Activated CD4-positive, alpha-beta T cell treated with anti-CD3 and anti-CD28 coated beads for 24 hours (primary cell): ENCODE measurements at places on chromosomes 2 and 18.
A peak's percentile ranks its signal among the peaks of the same experiment; 100 is the strongest.

DNA sequence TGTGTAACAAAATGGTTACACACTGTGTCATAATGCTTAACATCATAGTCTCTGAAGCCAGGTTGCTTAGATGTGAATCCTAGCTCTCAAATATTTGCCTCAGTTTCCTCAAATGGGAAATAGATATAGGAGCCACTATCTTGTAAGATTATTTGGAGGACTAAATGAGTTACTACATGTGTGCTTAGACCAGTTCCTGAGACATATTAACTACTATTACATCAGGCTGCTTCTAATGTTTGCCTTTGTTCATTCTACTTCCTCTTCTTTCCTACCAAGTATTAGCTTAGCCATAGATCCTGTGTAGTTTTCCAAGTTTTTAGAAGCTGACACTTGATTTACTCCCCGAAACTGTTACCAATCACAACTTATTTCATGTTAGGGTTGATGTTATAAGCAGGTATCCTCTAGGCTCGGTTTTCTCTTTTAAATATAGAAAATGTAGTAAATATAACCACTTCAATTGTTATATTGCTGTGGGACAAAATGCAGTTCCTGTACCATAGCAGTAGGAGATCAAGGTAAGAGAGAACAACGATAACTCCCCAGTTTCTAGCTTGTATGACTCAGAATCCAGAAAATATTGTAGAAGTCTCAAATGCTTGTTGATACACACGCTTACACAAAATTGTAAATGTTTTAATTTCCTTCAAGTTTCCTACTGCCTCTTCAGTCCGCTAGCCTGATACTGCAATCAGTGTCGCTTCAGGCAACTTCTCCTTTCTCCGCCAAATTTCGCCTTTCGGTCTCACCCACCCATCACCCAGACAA, 751 bp upstream of the DNAJC10 start:
- DNase-seq = no peak

- DNase-seq = no peak
Observed at GRCh38 chr2:65316072-65316471, 88.4 kb downstream of the ACTR2 start.

DNA sequence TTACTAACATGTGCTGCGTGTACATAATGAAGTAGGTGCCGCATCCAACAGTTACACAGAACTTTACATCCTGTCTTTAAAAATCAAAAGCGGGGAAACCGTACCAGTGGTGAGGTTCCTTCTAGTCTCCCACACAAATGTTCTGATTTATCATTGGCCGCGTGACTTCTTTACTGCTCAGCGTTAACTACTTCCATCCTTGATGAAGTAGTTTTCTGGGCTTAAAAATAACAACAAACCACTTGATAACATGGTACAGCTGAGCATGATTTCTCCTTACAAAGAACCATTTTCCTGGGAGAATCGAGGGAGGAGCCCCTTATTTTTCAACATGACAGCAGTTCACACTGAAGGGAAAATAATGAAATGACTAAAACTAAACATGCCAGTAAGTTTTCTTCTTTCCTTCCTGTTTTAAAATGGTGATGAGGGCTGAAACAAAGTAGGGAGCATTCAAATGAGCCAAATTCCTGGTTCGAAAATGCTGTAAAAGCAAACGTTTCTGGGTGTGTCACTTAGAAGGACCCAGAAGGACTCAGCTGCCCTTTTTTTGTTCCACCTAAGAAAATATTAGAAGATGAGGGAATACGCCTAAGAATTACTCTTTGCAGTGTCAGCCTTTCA, 9.9 kb downstream of the EMILIN2 start:
- DNase-seq = no peak

DNA sequence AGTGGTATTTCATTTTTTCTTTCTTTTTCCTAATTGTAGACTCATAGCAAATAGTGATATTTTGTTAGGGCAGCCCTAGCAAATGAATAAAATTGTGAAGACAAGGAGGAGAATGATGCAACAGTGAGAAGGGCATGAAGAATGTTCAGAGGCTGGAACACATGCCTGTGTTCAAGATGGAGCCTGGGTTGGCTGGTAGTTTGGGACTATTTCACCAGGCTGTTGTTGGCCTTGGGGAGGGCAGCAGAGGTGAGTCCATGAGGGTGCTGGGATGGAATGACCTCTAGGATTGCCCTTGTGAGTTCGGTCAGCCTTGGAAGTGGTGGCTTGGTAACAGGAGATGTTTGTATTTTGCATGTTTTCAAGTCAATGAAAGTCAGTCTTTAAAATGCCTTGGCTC, 10.1 kb upstream of the CDC42EP3 start:
- DNase-seq = no peak

- DNase-seq = no peak
Observed at GRCh38 chr2:187988348-187988747, 303.3 kb upstream of the GULP1 start.

GRCh38 chr2:33214857-33215256, 261.6 kb upstream of the RASGRP3 start:
- no peak for DNase-seq

DNA sequence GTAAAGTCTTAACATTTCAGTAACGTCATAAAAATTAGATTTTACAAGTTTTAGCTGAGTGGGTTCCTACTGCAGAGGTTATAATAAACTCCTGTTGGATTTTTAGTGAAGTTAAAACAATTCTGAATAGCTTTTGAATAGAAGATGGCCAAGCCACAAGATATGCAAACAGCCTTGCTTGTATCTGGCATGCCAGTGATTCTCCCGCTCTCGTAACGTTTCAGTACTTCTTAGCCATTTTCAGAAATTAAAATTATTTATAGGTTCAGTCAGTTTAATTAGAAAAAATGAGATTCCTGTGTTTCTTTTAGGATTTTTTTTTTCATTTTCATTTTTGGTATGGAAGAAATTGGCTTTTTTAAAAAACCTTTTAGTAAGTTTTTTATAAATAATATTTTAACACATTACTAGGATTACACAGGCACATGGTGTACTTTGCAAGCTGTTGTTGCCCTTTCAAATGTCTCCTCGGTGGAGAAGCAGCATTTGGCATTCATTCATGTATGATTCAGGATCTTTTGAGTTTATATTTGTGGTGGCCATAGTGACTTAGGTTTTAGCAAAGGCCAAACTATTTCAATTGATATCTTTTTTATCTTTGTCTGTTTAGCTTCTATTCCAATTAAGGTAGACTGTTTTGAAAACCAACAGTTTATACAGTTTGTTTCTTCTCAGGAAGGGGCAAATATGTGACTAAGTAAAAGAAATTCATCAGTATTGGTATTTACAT, 30.6 kb upstream of the RND3 start:
- DNase-seq = no peak

- no peak for DNase-seq
Observed at GRCh38 chr2:241801611-241802420, 7.2 kb upstream of the NEU4 start.

DNA sequence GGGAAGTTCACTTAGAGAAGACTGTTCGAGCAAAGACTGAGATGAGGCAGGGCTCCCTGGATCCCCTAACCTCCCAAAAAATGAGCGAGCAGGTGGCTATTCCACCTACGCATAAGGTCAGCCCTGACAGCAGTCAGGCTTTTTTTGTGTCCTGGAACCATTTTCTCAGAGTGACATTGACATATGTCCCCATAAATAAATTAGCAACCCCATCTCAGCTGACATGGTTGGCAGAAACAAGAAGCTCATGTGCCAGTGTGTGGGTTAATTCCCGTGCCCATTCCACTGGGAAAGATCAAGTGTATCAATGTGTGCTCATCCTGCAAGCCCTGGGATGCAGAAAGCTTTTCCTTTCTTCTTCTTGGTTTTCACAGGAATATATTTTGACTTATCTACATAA, 740.4 kb upstream of the CELF4 start:
- no peak for DNase-seq

GRCh38 chr2:135783439-135783838, 41.8 kb downstream of the UBXN4 start:
- DNase-seq = no peak

DNA sequence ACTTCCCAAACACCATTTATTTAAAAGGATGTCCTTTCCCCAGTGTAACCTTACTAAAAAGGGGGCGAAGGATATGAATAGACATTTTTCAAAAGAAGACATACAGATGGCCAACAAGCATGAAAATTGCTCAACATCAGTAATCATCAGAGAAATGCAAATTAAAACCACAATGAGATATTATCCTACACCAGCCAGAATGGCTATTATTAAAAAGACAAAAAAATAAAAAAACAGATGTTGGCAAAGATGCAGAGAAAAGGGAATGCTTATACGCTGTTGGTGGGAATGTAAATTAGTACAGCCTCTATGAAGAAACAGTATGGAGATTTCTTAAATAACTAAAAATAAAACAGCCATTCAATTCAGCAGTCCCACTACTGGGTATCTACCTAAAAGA, 142.3 kb upstream of the NT5C1B start:
- DNase-seq = no peak

DNA sequence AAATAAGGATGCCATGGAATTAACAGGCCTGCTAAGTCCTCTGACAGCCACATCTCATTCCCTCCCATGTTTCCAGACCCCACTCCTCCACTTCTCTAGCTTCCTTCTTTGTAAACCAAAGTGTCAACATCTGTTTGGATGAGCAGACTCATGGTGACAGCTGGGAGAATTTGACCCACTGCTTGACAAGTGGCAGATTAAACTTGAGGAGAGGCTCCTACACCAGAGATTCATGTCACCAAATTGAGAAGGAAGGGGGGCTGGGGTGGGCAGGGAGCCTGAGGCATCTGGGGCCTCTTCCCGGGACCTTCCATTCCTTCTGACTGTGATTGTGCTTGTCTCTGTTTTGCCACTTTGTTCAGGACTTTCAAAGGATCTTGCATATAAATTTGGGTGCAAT, 41.0 kb upstream of the IGFBP5 start:
- no peak for DNase-seq

DNA sequence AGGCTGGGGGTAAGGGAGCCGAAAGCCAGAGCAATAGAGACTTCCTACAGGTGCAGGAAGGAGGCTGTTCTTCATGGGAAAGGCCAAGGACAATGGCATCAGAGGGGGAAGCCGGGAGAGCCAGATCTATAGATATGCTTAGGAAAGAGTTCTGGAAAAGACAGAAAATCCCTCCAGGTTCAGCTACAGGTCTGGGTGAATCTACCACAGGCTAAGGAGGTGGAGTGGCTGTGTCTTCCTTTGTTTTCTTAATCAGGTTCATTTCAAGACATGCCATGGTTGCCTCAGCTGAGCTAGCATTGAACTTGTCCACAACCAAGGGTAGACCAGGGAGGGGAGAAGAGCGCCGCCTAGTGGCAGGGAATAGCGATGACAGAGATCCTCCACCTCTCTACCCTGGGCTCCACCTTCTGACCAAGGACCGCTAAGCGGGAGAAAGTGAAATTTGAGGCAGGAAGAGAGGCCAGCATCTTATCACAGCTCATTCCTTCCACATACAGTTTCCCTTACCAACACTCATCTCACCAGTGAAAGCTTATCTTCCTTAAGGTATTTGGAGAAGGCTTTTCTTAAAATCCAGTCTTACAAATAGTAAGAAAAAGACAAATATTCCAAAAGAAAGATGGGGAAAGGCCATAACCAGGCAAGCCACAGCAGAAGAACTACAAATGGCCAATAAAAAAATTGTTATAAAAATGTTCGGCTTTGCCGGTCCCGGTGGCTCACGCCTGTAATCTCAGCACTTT, 74.2 kb downstream of the VIT start:
- DNase-seq = peak; percentile 31

GRCh38 chr2:58812771-58813344, 571.7 kb upstream of the FANCL start:
- DNase-seq = no peak

- DNase-seq = no peak
Observed at GRCh38 chr2:9318461-9319337, 104.6 kb downstream of the ITGB1BP1 start.

- DNase-seq = no peak
Observed at GRCh38 chr2:150141226-150142001, 346.1 kb downstream of the RND3 start.

DNA sequence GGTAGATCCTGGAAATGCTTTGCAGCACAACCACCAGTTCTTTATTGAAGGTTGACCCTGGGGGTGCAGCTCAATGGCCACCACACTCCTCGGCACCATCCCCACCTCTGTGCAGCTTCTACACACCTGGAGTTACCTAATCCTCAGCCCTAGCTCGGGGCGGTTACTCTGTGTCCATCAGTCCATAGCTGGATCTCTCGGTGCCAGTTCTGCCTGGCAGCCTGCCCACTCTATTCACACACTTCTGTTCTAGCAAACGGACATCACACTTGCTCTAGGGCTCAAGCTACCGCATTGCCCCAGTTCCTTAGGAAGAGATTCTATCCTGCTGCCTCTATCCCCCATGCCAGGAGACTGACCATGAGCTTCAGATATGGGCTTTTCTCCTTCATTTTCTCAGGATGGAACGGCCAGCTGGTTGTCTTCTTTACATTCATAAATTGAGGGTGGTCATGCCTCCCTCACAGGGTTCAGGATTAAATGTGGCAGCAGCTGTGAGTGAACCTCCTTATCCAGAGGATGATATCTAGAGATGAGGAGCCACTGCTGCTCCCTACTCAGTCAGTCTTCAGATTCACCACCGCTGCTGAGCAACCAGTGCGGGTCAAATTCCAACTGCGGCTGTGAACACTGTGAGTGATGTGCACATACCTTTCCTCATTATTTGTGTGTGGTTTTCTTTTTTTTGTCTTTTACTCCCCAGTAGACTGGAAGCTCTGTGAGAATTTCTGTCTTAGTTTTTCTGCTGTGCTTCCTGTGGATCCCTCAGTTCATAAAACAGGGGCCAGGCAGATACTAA, 66.9 kb upstream of the TRIB2 start:
- DNase-seq = no peak

GRCh38 chr2:14137643-14138042, 494.9 kb upstream of the LRATD1 start:
- no peak for DNase-seq

- DNase-seq = no peak
Observed at GRCh38 chr18:26928670-26929313, 63.3 kb upstream of the AQP4 start.

DNA sequence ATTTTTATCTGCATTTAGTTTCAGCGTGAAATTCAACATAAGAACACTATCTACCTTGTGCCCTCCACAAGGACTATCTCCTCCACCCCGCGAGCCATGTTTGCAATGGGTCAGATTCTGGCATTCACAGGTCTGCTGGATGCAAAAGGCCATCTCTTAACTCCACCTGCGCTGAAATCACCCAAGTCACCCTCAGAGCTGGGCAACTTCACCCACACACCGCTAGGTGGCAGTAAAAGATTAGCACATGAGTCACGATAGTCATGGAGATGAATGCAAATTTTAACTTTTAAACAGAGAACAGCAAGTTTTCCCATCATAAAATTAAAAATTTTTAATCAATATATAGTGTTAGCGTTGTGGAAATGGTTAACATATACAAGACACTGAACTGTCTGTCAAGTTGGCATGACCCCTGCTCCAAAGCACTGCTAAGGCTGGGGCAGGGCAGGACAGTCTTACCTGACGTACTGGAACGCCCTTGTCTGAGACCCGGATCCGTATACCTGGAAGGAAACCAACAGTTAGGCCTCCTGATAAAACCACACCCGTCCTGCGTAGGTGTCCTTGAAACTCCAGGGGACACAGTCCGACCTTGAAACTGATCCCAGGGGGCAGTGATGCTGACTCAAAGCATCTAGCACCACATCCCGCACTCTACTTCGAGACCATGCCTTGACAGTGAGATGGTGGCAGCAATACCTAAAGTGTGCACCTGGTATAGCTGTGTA, 89.6 kb downstream of the UXS1 start:
- DNase-seq = peak; percentile 38

- no peak for DNase-seq
Observed at GRCh38 chr2:54639609-54640008, 83.9 kb upstream of the EML6 start.
